Astrocyte of the spinal cord (primary cell): ENCODE measurements at places on chromosomes 5 and 9.

GRCh38 chr5:158152136-158152535 is 293.2 kb upstream of the CLINT1 start:
- DNase-seq, result no peak

GRCh38 chr9:35905912-35906679 is at the start of gene HRCT1:
TSS of gene HRCT1 (plus strand) at chr9:35906202. CDS start at chr9:35906288, 86 bp downstream.
- peak; percentile 97 for DNase-seq

DNA sequence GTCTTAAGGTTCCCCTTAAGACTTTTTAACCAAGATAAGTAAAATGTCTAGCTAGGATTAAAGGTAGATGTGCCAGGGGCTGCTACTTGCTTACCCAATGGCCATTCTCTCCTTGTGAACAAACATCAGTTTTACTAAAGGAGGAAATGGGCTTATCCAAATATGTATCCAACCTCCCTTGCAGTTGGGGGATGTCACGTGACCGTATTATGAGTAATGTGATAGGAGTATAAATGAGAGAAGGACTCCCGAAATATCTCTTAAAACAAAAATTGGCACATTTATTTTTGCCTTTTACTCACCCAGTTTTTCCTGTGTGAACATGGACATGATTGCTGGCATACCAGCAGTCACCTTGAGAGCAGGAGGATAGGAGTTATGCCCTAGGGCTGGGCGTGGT is 247.9 kb downstream of the NFIB start:
- DNase-seq, result no peak

GRCh38 chr5:78648359-78649210 is at the start of gene LHFPL2:
TSS of gene LHFPL2 (minus strand) at chr5:78648772. CDS start at chr5:78510213, 138,559 bp downstream.
- DNase-seq, result peak; percentile 73

DNA sequence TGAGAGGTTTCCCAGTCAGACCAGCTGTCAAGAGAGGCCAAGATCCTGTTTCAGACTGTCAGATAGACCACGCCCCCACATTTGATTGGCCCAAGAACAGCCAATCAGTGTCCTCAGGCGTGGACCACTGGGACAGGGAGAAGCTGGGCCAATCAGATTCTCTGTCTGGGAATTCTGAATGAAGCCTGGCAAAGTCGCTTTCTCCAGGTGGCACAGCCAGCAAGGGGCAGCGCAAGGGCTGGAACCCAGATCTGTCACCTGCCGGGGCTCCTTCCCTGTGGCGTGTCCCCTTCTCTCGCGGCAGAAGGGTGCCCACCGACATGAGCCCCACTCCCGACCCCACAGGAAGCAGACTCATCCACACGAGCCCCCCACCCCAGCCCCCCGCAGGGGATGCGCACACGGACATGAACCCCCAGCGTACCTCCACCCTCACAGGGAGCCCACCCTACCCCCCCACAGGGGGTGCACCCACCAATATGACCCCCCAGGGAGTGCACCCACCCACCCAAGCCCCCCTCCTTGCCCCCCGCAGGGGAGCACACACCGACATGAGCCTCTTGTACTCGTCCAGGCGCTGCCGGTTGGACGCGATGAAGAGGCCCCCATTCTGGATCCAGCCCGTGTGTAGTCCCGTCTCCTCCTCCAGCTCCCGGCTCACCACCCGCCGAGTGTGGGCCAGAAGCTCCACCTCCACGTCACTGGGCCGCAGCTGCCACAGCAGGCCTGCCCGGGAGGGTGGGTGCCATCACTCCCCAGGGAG is 6.1 kb downstream of the SARDH start:
- DNase-seq, result no peak

GRCh38 chr9:128233817-128234406 is 30.7 kb downstream of the DNM1 start:
- no peak for DNase-seq

- no peak for DNase-seq
Measured at GRCh38 chr5:16975950-16976624, 40.0 kb upstream of the MYO10 start.

DNA sequence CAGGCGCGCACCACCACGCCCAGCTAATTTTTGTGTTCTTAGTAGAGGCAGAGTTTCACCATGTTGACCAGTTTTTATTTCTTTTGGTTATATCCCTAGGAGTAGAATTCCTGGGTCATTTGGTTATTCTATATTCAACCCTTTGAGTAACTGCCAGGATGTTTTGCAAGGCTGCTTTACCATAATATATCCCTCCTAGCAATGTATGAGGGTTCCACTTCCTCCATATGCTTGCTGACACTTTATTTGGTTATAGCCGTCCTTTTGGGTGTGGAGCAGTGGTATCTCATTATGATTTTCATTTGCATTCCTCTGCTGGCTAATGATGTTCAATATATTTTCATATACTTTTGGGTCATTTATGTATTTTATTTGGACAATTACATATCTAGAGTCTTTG is 81.2 kb downstream of the RAB24 start:
- no peak for DNase-seq

DNA sequence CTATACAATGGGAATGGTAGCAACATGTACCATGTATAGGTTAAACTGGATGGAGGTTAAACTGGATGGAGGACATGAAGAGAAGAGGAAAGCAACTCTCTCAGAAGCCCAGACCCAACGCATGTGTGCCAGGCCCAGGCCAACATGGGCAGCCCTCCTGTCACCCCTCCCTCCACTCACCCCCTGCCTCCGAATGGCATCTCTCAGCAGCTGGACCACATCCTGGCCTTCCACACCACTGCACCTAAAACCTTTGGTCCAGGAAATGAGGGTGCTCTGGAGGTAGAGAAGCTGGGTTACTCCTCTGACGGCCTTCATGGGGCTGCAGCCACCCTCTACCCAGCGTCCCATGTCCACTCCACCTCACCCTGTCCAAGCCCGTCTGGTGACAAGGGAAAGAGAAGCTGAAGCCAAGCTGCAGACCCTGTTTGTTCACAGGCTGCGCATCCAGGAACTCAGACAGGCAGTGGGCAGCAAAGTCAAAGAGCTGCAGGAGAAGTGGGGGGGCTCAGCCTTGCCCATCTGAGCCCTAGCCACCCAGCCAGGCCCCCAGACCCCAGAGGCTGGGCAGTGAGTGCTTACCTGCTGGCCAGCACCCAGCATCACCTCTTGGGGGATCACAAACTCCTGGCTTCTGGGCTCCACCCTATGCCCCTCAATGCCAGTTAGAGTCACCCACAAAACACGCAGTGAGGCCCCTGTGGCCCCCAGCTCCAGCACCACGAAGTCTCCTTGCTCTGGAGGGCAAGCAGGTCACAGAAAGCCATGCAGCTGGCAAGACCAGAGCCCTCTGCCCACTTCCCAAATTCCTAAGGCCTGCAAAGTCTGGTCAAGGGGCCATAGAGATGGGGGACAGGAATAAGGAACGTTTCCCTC is 8.5 kb downstream of the HK3 start:
- no peak for DNase-seq

GRCh38 chr5:116509483-116510244 is 65.0 kb downstream of the SEMA6A start:
- DNase-seq, result no peak

DNA sequence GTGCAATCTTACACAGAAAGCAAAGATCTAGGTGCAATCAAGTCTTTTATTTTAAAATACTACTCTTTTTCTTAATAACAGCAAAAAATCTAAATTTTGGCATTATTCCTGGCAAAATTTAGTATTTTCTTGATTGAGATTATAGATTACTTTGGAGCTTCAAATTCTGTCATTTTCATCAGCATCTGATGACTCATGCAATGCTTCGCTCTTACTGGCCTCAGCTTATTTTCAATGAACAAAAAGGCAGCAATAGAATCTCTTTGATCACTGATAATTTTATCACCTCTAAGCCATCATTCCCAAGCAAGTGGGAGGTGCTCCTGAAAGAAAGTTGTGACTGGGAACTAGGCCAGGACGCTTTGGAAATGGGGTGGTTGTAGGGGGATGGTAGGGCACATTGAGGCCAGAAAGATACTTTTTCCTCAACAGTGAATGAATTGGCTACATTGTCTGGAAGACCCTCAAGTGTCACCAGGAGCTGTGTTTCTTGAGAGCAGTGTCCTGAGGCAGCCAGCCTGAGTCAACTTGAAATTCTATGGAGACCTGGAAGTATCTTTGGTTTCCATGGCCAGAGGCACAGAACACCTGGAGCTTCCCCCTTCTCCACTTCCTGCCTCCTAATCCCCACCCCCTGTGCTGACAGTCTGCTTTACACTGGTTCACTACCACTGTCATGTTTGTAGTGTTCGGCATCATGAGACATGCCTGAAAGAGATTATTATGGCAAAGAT is 46.9 kb upstream of the APC start:
- no peak for DNase-seq
